CD4-positive, CD25-positive, alpha-beta regulatory T cell (primary cell): ENCODE measurements at places on chromosomes 7 and 10. TPM values are rescaled to one million over a fixed set of nuclear protein-coding genes. Genes with fewer than 3 reads are reported as not detected.
A peak's percentile ranks its signal among the peaks of the same experiment; 100 is the strongest.

DNA sequence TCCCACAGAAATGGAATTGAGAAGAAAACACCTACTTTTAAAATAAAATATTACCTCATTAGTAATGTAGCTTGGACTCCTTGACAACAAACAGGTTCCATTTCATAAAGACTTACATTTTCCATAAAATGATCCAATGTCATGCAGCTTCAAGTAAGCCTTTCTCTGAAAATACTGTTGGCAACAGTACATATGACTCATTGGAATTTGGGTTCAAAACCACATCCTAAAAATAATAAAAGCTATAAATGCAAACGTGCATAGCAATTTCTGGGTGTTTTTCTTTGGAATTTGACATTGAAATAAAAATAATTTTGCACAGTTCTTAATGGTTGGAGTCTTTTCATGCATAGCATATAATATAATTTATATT, 47.9 kb downstream of the FHIP2A start:
- no peaks in the 10 kb centered on the region for H3K4me1 ChIP-seq
- DNase-seq: no peak
- no peak overlapping the region for H3K27ac ChIP-seq
- H3K36me3 ChIP-seq: peaks cover 7% of the 10 kb centered on the region
- H3K4me3 ChIP-seq: no peak overlapping the region

DNA sequence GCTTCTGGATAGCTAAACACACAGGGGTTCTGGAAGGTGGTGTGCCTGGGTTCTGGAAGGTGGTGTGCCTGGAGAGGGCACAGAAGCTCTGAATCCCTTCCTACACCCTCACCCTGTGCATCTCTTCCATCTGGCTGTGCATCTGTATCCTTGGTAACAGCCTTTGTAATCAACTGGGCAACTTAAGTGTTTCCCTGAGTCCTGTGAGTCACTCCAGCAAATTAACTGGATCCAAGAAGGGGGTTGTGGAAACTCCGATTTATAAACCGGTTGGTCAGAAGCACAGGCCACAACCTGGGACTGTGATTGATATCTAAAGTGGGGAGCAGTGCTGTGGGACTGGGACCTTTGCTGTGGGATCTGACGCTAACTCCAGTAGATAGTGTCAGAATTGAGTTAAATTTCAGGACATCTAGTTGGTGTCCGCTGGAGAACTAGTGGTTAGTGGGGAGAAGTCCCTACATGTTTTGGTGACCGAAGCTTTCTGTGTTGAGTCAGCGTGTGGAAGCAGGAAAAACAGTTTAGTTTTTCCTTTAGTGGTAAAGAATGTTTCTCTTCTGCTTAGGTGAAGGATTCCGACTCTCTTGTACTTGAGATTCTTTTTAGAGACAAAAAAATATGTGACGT, 228.1 kb downstream of the BMPER start:
- no peaks in the 10 kb centered on the region for H3K36me3 ChIP-seq
- no peak for DNase-seq
- H3K27me3 ChIP-seq: no peaks in the 10 kb centered on the region
- no peak overlapping the region for H3K27ac ChIP-seq
- no peak overlapping the region for H3K4me3 ChIP-seq
- no peaks in the 10 kb centered on the region for H3K4me1 ChIP-seq

The CALML3 gene
- not detected for total RNA-seq

The PSAP gene
- total RNA-seq: 186 TPM

DNA sequence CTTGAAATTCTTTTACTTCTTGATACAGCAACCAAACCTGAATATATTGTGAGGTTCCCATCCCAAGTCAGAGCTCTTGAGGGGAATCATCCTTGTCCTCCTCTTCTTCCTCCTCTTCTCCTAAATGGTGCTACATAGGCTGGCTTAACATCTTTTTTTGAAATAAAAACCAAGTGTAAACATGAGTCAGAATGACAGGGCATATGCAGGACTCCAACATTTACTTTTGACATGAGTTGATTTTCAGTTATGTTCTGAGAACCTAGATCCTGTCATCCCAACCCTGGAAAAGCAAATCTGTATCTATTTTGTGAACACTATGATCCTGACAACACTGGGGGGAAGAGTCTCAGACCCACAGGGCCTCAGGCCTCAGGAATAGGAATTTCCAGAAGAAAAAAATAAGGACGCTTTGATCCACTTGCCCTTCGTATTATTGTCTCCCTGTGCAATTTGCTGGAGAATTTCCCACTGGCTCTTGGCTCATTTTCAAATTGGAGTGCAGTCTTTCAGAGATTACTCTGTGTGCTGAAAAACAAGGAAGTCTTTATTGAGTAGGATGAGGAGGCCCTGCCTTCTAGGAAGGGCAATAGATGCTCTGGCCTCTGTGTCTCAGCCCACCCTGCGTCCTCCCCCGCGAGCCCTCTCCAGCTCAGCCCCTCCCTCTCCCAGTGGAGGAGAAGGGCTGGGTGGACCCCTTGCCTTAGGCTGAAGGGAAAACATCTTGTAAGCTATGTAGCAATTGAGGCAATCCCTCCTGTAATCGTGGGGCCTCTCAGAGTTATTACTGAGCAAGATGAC, 121.6 kb downstream of the CREB5 start:
- no peak overlapping the region for H3K4me3 ChIP-seq
- no peaks in the 10 kb centered on the region for H3K4me1 ChIP-seq
- H3K27me3 ChIP-seq: no peaks in the 10 kb centered on the region
- no peak overlapping the region for H3K27ac ChIP-seq
- H3K36me3 ChIP-seq: no peaks in the 10 kb centered on the region

DNA sequence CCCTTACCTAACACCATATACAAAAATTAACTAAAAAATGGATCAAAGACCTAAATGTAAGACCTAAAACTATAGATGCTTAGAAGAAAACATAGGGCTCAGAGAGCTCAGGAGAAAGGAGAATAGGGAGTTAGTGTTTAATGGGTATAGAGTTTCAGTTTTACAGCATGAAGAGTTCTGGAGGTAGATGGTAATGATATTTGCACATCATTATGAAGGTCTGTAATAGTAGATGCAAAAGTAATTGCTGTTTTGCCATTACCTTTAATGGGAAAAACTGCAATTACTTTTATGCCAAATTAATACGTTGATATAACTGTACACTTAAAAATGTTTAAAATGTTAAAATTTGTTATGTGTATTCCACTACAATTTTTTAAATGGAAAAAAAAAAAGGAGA, 39.2 kb upstream of the NANOS1 start:
- no peaks in the 10 kb centered on the region for H3K4me1 ChIP-seq
- peaks cover 5% of the 10 kb centered on the region for H3K27me3 ChIP-seq
- H3K4me3 ChIP-seq: no peak overlapping the region
- no peak for DNase-seq
- no peaks in the 10 kb centered on the region for H3K36me3 ChIP-seq

DNA sequence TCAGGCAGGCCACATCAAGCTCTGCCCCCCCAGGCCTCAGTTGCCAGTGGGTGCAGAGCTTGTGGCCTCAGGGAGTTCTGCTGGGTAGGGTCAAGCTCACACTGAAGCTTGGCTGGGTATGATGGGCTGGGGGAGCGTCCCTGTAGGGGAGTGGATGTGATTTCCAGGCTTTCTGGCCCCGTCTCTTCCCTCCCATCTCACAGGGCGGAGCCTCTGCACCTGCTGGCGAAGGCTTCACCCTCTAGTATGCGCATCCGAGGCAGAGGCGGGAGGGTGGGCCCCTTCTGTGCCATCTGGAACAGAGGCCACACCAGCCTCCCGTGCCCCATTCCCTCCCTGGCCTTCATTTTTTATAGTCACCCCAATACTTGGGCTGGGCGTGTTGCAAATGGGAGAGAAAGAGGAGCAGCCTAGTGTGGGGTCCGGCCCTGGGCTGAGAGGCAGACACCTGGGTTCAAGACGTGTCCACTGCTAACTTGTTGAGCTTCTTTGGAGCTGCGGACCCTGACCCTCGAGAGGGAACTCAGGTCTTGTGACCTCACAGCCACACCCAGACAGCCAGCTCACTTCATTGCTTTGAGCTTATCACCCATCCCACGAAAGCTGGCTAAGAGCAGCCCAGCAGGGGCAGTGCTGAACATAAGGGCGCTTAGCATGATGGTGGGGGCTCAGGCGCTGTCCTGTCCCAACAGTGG, 2.3 kb downstream of the AQP1 start:
- no peaks in the 10 kb centered on the region for H3K36me3 ChIP-seq
- no peak overlapping the region for H3K27ac ChIP-seq
- no peak overlapping the region for H3K4me3 ChIP-seq
- no peaks in the 10 kb centered on the region for H3K27me3 ChIP-seq
- no peak for DNase-seq
- no peaks in the 10 kb centered on the region for H3K4me1 ChIP-seq

DNA sequence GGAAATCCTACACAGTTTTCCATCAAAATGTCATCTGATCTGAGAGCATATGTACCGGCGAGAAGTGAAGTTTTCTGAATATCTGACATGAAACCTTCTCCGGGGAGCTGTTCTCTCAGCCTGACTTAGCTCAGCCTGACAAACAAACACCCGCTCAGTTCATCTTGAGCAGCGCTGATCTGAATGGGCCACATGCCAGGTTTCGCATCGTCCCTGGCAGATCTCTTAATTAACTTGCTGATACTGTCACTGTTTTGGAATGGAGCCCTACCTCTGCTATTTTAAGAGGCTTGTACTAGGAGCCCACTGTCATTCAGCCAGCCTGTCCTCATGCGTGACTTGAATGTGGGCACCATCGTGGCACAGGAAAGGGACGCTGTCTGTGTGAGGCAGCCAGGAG, 109.2 kb downstream of the STRA8 start:
- no peak overlapping the region for H3K4me3 ChIP-seq
- no peak for DNase-seq
- H3K27ac ChIP-seq: no peak overlapping the region
- H3K27me3 ChIP-seq: no peaks in the 10 kb centered on the region
- H3K36me3 ChIP-seq: no peaks in the 10 kb centered on the region
- H3K4me1 ChIP-seq: no peaks in the 10 kb centered on the region

- no peaks in the 10 kb centered on the region for H3K27me3 ChIP-seq
- no peak overlapping the region for H3K4me3 ChIP-seq
- peaks cover 8% of the 10 kb centered on the region for H3K4me1 ChIP-seq
- H3K27ac ChIP-seq: no peak overlapping the region
- no peak for DNase-seq
Observed at GRCh38 chr10:86716466-86716865, 40.0 kb upstream of the BMPR1A start.

The CPVL gene
- total RNA-seq: 0.96 TPM

GRCh38 chr10:111083222-111084095, 6.6 kb downstream of the ADRA2A start:
- H3K4me1 ChIP-seq: no peaks in the 10 kb centered on the region
- H3K27me3 ChIP-seq: peaks cover 3% of the 10 kb centered on the region

DNA sequence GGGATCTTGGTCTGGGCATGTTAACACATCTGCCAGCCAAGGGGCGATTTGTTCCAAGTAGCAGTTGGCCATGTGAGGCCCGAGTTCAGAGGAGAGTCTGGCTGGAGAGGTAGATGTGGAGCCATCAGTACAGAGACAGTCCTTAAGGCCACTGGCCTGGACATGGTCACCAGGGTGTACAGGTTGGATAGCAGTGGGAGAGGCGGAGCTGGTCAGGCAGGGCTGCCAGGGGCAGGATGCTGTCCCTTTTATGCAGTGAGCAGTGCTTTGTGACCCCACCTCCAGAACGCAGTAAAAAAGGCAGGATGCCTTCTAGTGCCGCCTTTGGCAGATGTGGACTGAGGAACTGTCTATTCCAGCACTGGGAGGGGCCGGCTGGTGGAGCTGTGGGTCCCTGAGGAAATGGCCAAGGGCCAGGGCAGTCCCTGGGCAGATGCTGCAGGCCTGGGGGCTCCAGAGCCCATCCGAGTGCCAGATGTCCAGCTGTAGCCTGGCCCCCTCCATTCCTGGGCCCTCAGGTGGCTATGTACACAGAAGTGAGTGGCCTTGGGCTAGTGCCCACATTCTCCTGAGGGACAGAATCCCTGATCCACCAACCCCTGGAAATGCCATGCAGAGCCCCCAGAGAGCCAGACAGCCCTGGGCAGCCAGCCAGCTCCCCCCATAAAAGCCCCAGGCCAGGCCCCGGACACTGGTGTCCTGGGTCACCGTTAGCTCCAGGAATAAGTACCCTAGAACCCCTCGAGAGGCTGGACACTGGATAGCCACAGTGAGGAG, 17.2 kb upstream of the MYL7 start:
- no peaks in the 10 kb centered on the region for H3K4me1 ChIP-seq
- no peak overlapping the region for H3K4me3 ChIP-seq
- peaks cover 4% of the 10 kb centered on the region for H3K27me3 ChIP-seq
- H3K36me3 ChIP-seq: no peaks in the 10 kb centered on the region
- no peak overlapping the region for H3K27ac ChIP-seq
- no peak for DNase-seq

DNA sequence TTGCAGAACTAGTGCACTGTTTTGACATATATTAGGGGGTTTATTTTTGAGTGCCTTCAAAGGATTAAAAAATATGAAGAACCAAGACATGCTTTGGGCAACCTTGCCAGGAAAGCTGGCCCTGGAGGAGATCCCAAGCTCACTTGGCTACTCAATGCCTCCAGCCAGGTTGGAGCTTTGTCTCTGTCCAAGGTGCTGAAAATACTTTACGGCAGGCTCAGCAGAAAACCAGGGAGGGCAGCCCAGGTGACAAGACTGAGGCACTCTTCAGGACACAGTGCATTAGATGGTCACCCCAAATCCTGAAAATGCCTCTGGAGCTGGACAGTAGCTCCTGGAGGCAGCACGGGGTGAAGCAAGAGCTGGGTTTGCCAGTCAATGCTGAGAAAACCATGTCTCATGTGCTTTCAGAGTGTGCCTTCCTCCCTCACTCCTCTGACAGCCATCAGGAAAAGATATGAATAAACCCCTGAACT, 5.8 kb upstream of the KCNH2 start:
- DNase-seq: peak; percentile 19
- no peak overlapping the region for H3K27ac ChIP-seq
- no peak overlapping the region for H3K4me3 ChIP-seq
- H3K4me1 ChIP-seq: peaks cover 28% of the 10 kb centered on the region
- peaks cover 8% of the 10 kb centered on the region for H3K27me3 ChIP-seq
- H3K36me3 ChIP-seq: no peaks in the 10 kb centered on the region

DNA sequence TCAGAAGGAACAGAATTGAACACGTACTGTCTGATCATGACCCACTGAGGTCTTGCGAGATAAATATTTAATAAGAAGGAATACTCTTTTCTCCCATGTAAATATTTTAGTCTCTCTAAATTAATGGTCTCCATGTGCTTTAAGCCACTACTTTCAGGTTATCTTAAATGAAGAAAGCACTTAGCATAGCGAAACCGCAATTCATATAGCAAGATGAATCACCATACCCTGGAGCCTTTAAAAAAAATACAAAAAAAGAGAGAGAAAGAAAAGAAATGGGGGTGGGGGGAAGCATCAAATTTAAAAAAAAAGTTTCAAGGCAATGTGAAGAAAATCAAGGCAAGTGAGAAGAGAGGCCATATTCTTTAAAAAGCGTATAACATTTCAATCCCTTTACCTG, 82.5 kb downstream of the CTTNBP2 start:
- H3K4me1 ChIP-seq: no peaks in the 10 kb centered on the region
- H3K4me3 ChIP-seq: no peak overlapping the region
- H3K27me3 ChIP-seq: no peaks in the 10 kb centered on the region
- no peak for DNase-seq
- no peak overlapping the region for H3K27ac ChIP-seq
